Lower leg skin (tissue), 4 donors: ENCODE measurements at places on chromosomes 3 and 15.

- DNase-seq, result no peak
Measured at GRCh38 chr3:107664614-107665013, 141.9 kb downstream of the BBX start.

DNA sequence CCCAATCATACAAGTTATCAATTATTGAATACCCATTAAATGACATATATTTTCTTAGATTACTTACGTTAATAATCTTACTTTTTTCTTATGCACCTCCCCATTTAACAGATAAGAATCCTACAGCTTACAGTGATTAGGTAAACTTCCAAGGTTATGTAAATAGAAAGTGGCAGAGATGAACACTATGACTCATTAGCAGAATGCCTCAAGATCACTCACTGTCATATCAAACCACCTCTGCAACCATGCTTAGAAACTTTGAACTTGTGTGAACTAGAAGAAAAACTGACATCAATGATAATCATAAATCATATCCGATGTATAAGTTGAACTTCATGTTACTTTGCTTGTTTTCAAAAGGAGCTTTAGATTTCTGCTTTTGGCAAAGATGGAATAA lies 911.6 kb upstream of the ARPP21 start:
- no peak for DNase-seq

DNA sequence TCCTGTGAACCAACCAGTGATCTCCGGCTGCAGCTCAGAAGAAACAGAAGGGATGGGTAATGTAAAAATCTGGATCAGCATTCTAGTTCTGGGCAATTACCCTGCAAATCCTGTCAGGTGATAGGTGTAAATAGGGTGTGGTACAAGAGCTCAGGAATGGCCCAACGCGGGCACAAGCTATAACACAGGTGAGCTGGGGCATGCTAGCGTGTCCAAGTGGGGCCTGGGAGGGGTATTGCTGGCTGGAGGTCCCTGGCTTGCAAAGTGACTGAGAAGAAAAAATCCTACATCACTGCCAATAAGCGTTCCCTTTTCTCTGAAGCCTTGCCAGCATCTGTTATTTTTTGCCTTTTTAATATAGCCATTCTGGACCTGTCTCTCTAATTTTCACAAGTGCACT lies 9.7 kb upstream of the CHST2 start:
- DNase-seq, result no peak

- no peak for DNase-seq
Measured at GRCh38 chr15:79874242-79874641, 22.6 kb downstream of the MTHFS start.

- DNase-seq, result no peak
Measured at GRCh38 chr15:34886134-34886533, 83.4 kb downstream of the AQR start.
